ENCODE measurements at places on chromosomes 13 and 19. TPM values are rescaled to one million over a fixed set of nuclear protein-coding genes. Genes with fewer than 3 reads are reported as not detected.

Gene ZNF296
- 0.22 TPM for polyA plus RNA-seq

Gene ZNF426
- polyA plus RNA-seq, result 2.6 TPM

Gene TRMT1
- 36.7 TPM for polyA plus RNA-seq

Gene VSTM1
- 2.1 TPM for polyA plus RNA-seq

Gene ERICH4
- not detected for polyA plus RNA-seq

Gene SIGLEC8
- not detected for polyA plus RNA-seq
